KBM-7 (cell line): ENCODE measurements at places on chromosomes 3 and 15.

DNA sequence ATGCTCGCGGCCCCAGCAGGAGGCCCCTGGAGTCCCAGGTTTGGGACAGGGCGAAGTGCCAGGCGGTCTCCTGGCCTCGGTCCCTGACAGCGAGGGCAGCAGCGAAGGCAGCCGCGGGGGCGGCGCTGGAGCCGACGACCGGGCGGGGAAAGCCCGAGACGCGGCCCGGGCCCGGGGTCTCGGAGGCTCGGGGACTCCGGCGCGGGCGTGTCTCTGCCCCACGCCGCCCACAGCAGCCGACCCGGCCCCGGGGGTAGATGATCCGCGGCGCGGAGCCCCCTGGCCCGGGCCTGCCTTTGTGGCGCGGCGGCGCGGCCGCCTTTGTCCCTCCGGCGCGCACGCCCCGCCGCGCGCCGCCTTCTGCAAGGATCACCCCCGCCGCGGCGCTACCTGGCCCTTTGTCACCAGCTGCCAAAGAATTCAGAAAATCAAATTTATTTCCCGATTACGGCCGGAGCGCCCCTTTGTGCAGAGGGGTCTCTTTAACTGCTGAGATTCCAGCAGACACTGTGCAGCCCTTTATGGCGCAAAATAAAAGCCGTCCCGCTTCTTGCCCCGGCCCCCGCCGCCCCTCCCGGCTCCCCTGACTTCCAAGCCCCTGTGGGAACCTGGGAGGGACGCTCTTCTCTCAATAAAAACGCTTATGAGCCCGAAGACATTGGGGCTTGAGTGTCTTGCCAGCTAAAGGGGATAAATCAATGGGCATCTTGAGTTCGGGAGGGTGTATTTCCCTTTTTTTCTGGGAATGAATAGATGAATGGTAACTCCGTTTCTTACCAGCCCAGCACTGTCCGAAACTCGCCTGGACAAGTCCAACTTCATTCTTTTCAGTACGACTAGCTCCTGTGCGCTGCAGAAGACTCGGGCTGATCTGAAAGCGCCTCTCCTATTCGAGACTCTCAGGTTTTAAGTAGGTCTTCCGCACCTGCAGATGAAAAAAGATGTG, 68.4 kb downstream of the HES1 start:
- no peak for DNase-seq

GRCh38 chr3:194397757-194398312, 1.2 kb downstream of the GP5 start:
- DNase-seq = no peak

DNA sequence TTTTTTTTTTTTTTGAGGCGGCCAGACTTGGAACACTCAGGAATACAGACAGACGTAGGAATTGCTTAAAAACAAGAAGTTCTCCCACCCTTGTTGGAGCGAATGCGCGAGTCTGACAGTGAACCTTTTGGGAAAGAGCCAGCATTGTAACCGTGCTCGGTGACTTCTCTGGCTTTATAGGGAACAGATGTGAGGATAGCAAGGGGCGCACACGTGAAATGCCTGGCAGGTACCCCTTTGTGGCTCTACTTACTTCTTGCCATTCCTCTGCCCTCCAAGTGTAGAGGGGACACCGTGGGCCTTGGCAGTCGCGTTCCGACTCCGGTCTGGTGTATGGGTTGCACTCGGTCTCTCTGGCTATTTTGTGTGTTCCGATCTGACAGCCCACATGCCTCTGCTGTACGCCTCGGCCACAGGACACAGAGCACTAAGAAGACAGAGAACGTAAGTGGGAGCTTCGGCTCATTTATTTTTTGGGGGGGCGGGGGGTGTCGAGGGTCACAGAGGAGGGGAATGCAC, 126.4 kb downstream of the ADAMTS9 start:
- DNase-seq = no peak

DNA sequence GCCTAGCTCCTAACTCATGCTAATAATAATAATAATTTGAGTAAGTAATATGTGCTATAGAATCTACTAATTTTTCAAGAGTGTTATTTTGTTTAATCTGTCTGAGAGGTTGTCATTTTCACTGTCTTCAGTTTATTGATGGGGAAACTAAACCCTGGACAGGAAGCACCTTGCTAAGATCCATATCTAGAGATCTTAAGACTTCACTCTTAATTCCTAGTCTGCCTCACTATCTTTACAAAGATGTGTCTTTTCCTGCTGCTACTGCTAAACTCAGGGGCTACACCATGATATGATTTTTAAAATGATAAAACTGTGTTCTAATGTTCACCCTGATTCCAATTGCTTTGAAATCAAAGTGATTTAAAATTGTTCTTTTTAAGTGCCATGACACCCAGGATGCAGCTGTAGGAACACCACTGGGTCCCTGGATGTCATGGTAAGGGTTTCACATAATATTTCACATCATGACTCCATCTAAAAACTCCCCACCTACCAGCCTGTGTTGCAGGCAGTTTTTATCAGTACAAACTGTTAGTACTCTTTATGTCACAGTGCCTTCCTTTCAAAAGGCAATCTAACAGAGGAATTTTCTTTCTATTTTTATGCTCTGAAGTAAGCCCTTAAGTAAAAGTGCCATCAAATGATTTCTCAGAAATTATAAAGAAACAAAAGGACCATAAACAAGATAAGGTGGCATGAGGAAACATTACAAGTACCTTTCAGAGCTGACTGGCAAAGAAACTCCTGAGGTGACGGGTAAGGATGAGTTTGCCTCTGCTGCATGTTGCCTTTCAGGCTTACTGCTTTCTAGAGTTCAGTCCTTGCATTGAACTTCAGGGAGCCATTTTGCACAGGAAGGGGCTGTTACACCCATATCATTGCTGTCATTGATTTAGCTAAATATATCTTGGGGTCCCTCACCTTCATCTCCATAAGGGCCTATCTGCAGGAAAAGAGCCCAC, 160.1 kb upstream of the SATB1 start:
- peak; percentile 66 for DNase-seq

GRCh38 chr3:78116874-78117273, 1077.0 kb downstream of the ROBO2 start:
- no peak for DNase-seq

DNA sequence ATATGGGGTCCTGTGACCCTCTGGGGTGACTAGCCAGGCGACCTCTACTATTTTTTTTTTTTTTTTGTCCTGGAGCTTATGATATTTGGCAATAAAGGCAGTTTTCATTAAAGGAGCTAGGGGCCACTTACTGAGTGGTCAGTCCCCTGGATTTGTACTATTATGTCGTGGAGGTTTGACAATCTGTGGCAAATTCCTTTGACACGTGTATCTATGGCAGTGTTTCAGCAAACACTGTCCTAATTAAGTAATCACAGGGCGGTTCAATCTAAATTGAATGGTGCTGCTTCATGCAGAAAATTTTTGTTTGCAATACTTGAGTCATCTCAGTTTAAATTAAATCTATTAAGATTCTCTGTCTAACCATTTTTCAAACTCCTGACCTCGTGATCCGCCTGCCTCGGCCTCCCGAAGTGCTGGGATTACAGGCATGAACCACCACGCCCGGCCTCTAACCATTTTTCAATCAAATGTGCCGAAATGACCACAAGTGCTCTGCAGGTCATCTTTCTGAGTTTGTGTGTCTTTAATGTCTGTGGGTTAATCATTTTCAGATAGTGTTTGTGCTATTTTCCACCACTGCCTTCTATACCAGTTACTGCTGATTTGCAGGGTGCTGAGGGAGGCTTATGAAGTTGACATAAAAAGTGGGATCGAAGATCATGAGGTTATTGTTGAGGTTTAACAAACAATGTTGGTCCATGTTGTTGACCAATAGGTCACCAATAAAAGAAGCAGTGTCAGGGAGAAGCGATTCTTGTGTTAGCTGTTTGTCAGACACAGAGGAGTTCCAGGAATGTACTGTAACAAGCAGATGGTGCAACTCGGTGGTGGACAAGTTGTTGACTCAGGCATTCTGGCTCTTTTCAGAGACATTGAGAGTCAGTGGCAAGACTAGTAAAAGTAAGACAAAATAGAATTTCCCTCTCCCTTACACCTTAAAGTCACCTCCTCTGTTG, 18.6 kb upstream of the SLC2A2 start:
- DNase-seq = no peak

DNA sequence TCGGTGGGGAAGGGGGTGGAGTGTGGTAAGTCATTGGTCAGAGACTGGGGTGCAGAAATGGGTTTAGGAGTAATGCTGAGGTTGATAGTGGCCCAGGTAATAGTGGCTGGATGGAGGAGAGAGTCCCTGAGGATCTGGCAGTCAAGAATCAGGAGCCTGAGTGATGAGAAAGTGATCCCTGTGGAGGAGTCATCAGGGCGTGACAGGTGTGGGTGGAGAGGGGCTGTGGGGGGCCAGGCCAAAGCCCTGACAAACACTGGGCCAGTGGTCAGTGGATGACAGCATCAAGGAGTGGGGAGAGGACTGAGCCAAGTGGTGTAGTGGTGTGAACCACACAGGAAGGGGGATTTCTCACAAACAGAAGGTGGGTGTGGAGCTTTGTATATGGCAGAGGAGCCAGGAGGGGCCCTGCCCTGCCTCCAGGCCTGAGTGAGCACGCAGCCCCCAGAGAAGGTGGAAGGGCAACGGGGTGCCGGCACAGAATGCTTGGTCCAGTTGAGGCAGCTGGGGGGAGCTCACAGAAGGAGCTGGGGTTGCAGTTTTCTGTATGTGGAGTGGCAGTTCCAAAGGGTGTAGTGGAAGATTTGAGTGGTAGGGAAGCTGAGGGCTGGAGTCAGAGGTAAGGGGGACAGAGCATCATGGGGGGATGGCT, 77.1 kb downstream of the SPSB4 start:
- no peak for DNase-seq

DNA sequence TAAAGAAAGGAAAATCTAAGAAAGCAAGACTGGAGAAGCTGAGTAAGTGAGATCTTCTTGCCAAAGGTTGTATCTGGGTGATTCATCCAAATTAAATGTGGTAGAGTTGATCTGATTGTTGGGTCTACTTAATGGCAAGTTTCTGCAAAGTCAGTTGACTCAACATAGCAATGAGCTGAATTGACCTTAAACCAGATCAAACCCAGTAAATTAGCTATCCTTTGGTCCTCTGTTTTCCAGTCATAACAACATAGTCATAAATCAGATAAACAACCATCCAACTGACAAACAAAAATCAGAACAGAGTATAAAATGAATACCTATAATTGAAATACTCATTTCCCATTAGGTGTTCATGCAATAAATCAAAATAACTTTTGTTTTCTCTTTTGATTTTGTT, 142.6 kb upstream of the CFAP20DC start:
- DNase-seq = no peak

GRCh38 chr3:128929364-128929763, 49.9 kb downstream of the ACAD9 start:
- DNase-seq = no peak
